ENCODE measurements at places on chromosomes 7 and 10. TPM values are rescaled to one million over a fixed set of nuclear protein-coding genes. Genes with fewer than 3 reads are reported as not detected.

The CCDC3 gene
- 17.3 TPM for total RNA-seq

DNA sequence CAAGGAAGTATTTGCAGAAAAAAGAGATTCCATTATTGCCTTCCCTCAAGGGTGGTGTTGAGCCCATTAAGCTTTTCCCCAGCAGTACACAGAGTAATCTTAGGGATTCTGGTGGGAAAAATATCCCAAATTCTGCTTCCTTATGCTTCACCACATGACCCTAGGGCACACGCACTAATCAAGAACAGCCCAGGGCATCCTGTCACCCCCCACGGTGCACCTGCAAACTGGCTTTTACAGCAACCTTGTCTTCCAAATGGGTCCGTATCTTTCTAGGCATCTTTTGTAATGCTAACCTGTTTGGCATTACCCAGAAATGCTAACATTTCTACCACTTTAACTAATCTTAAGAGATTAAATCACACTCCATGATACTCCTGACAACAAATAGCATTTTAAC lies 926 bp upstream of the C7orf33 start:
- no peak for DNase-seq

DNA sequence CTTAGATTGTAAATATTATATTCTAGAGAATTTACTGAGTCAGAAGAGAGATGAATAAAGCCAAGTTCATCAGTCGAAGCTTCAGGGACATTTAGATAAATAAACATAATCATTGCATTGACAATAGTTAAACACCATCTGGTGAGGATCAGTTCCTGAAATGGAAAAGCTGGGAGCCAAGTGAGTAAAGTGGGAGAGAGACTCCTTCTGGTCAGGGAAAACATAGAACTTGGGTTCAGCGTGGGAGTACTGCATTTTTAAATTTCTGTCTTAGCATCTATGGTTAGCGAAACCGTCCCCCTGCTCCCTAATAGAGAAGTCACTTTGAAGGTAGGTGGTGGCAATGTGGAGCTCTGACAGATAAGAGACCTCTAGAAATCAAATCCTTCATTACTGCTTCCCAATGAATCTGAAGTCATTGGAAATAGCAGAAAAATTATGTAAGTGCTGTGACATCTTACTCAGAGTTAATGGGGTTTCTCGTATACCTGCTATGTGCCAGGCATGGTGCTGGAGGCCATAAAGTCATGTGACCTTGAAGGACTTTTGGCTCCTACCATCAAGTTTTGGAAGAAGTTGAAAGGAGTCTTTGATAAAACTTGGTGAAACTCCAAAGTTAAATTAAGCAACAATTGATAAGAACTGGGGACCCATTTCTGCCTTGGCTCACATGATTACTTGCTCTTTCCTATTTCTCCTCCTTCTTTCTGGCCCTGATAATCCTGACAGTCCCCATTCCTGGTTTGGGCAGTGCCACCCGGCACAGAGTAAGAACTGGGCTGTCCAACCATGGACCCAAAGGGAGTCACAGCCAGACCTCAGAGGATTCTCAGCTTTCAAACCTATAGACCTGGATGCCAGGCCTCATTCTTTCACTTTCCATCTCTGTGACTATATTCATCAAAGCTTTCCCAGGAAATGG lies 211.2 kb downstream of the C7orf25 start:
- DNase-seq = no peak

DNA sequence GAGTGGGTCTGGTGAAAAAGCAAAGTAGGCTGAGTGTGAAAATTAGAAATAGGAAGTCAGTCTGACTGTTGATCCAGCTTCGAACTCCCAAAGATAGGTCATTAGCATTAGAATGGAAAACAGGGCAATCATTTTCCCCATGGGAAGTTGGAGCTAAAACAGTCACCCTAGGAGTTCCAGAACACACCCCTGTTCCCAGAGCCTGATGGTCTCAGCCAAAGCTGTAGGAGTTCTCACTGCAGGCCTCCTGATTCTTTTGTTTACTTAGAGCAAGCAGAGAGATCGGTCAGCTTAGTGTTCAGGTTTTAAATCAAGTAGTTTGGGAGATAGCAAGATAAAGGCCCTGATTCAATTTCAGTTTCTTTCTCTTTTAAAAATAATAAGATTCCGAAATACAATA lies 28.8 kb upstream of the JCAD start:
- no peak for DNase-seq

The RELN gene
- 0.28 TPM for total RNA-seq

- DNase-seq = no peak
These were observed 145.2 kb downstream of the ST7 start for GRCh38 chr7:117098457-117098856.

DNA sequence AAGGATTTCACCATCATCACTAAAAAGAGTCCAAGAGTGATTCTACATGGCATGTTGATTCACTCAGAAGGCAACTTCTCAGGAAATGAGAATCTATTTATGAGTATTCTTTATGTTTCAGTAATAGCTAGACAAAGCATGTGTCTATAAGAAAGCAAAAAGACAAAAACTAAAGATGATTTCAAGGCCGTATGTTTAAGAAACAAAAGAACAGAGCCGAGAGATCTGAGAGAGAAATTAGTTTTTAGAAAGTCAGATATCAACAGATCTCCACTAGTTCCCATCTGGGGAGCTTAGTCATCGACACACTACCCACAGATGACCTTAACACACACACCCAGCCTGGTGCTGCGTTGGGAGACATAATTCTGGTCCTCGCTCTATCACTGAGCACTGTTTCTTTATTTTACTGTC lies 21.0 kb downstream of the PIP4K2A start:
- DNase-seq = no peak

- no peak for DNase-seq
These were observed 77.3 kb downstream of the LRRN3 start for GRCh38 chr7:111168182-111168581.

DNA sequence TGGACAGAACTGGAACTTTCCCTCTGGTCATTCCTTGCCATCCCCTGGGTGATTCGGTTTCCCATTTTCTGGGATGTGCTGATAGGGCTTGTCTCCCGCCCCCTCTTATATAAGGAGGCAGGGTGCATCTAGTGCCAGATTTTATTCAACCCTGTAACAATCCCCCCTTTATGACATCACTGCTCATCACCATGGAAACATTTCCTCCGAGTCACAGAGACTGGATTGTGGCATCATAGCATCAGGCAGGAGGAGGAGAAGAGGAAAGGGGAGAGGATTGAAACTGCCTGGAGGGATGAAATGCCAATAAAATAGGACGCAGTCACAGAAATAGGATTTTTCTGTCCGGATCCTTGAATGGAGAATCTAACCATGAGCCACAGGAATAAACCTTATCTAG lies 25.0 kb downstream of the SORCS3 start:
- DNase-seq = no peak

DNA sequence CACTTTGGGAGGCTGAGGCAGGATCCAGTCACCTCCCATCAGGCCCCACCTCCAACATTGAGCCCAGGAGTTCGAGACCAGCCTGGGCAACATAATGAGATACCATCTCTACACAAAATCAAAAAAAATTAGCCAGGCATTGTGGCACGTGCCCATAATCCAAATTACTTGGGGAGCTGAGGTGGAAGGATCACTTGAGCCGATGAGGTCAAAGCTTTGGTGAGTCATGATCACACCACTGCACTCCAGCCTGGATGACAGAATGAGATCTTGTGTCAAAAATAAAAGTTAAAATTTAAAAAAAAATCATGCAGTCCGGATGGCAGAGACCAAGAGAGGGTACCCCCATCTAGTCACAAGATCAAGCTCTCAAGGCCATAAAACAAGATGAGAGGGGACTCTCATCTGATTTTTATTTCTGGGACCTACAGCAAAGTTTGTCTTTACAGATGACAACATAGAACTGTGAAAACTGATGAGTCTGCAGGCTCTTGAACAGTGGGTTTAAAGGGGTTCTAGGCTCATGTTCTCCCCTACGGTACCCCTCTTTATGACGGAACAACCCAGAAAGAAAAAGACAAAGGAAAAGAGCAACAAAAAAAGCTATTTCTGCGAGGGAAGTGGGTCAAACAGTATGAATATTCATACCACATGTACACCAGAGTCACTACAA lies 28.9 kb upstream of the CREB3L2 start:
- no peak for DNase-seq

- no peak for DNase-seq
These were observed 30.4 kb upstream of the OTUD1 start for GRCh38 chr10:23408330-23408976.

- DNase-seq = no peak
These were observed 97.4 kb downstream of the DNAJB6 start for GRCh38 chr7:157434231-157434630.

GRCh38 chr7:50412973-50413372 lies 37.2 kb downstream of the FIGNL1 start:
- DNase-seq = no peak

GRCh38 chr7:103640031-103640779 lies 194.2 kb upstream of the SLC26A5 start:
- no peak for DNase-seq

DNA sequence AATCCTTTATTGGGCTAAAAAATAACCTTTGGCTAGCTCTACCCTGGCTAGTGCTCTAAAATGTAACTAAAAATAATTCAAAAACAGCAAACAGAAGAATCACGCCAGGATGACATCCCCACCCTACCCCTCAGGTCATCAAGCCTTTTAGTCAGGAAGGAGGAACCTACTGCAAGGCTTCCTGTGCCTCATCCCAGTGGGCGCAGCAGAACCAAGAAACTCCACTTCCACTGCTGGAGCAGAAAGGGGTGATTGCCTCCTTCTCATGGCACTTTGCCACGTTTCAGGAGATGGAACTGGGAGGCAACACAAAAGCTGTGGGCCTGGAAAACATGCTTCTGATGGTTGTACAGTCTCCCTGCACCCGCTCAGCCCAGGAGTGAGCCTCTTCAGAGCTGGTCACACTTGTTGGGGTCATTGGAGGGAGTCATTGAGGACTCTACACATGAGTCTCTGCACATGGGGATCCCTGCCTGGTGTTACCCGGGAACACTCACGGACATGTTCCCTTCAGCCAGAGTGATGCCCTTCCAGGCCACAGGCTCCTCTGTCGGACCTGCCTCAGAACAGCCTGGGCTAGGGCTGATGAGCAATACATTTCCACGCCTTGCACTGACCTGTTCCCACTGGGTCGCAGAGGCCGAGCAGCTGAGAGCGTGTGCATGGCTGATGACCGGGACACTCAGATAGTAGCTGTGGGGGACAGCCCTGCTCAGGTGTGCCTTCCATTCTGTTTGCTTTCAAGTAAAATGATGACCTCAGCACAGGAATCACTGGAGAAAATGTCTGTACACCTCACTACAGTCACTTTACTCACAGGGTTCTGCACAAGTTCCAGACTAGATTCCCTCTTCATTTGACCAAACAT lies 355.3 kb downstream of the FGFR2 start:
- DNase-seq = no peak

GRCh38 chr7:94179466-94179865 lies 175.3 kb upstream of the BET1 start:
- no peak for DNase-seq

The COL28A1 gene
- total RNA-seq = 0.24 TPM

The GIMAP4 gene
- total RNA-seq = 68.5 TPM

The PBLD gene
- total RNA-seq = 1.7 TPM

The GATA3 gene
- total RNA-seq = 6.5 TPM

DNA sequence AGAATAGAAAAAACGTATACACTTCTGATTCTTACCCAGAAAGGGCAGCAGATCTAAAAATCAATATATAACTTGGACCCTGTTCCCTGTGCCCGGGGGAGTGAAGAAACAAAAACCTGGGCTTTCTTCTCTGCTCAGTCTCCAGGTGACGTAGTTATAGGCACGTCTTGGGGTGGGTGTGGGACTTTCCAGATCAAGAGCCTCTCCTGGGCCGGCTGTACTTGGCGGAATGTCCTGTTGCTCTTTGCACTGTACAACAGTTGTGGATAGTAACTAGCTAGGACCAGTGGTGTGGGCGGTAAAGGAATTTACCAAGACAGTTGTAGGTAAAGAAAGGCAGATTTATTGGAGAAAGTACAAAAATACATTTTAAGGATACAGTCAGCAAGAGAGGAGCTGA lies 40.4 kb upstream of the STEAP4 start:
- no peak for DNase-seq

The GRM3 gene
- 0.05 TPM for total RNA-seq

The RPEL1 gene
- total RNA-seq = 0.05 TPM

- DNase-seq = no peak
These were observed 136.9 kb upstream of the MAGI2 start for GRCh38 chr7:79590391-79590790.

DNA sequence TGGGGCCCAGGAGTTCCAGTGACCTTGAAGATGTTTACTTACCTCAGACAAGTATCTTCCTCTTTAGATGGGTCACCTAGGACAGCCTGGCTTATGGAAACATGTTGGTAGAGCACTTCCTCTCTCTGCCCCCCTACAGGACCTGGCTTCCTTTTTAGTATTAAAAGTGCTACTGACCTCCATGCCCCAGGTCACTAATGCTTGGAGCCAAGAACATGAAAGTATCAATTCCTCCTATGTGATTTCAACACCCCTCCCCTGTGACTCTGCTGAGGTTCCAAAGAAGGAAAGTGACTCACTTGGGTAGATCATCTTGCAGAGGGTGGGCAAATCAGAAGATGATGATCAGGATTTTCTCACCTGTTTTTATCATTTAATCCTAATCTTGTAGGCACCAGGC lies 125.3 kb upstream of the CCDC6 start:
- DNase-seq = no peak

DNA sequence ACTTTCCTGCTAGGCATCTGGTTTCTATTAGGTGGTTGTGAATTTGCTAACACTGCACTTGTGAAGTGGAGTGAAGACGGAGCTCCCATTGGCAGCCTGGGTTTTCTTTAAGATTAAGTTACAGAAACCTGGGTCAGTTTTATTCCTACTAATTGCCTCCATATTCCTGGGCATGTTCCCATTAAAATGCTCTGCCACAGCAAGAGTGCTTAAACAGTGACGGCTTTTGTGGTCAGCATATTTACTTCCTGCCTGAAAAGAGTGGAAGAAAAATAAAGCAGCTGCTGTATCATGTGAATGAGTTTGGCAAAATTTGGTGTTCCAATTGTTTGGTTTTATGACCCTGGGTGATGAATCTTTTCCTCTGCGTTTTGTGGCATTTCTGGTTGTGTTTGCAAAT lies 96.9 kb upstream of the PLXDC2 start:
- DNase-seq = no peak

DNA sequence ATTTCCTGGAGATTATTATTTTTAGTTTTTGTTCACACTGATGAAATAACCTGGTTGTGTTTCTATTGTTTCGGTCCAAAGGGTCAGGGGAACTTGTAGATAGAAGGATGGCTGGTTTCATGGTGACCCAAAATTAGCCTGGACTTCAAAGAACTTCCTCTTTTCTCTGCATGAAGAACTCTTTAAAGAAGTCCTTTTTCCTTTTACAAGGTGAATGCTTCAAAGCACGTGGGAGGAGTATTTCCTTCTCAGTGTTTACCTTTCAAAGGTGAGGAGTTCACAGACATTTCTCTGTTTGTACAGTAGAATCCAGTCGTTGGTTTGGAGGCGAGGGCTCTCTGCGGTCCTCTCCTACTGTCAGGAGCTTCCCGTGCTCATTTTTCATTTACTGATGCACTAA lies 561.7 kb downstream of the GATA3 start:
- no peak for DNase-seq

GRCh38 chr10:100826031-100826651 lies 80.8 kb downstream of the PAX2 start:
- no peak for DNase-seq

- no peak for DNase-seq
These were observed 89.8 kb upstream of the SAMD8 start for GRCh38 chr10:75021379-75022249.
